Fibroblast of gingiva (primary cell): ENCODE measurements at places on chromosomes 6 and 20.
A peak's percentile ranks its signal among the peaks of the same experiment; 100 is the strongest.

- no peak for DNase-seq
These were observed 8.9 kb downstream of the BPIFB1 start for GRCh38 chr20:33291830-33292355.

DNA sequence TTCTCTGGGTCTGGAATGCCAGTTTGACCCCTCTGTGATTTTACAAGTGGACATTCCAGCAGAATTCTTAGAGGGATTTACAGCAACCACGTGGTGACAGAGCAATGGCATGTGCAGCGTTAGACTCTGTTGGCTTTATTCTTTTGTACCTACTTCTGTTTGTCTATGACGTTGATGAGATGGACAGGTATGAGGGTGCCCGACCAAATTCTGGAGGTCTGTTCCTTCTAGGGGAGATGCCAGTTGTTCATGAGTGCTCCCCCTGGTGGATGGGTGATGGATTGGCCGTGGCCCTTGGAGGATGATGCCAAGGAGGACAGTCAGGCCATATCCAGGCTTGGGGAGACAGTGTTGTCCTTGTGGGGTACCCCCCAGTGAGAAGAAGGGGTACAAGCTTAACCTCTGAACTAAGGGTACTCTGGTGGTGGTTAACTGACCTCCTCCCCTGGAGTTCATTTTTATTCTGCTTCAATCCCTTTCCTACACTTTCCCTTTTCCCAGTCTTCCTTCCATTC lies 198.6 kb downstream of the DTNBP1 start:
- no peak for DNase-seq

DNA sequence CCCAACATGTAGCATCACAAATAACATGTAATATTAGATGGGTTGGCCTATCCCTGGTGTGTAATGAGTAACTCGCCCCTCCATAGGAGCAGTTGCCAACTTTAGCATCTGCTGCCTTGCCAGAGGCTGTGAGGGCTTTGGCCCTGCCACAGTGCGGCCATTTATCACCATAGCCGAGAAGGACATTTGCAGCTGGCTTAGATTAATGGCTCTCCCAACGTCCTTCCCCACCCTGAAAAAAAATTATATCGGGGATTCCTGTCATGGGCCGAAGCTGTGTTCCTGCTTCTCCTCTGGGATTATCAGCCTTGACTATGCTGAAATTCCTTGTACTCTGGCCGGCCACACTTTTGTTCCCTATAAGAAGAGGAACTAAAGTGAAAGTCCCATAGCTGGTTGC lies 7.6 kb upstream of the ADIG start:
- no peak for DNase-seq

- peak; percentile 90 for DNase-seq
These were observed 9.1 kb upstream of the SNX9 start for GRCh38 chr6:157813750-157814455.

GRCh38 chr20:4962241-4962855 lies 39.0 kb downstream of the SLC23A2 start:
- no peak for DNase-seq

GRCh38 chr6:17349427-17349826 lies 44.0 kb upstream of the CAP2 start:
- DNase-seq = peak; percentile 73

GRCh38 chr6:130046671-130047070 lies 28.3 kb downstream of the L3MBTL3 start:
- DNase-seq = no peak

DNA sequence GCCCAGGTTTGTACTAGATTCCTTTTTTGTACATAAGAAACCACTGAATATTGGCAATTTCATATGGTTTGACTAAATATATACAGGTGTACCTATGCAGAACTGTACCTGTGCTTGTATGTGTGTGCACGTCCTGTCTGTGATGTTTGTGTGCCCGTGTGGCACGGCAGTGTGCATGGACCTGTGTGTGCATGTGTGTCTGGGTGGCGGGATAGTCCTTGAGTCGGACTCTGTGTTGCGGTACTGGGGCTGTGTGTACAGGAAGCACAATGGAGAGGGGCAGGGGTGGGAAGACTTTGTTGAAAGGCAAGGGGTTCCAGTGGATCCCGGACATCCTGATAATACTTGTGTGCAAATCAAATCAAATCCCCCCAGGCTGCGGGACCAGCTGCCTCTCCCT lies 3.4 kb upstream of the FAM83C start:
- no peak for DNase-seq

DNA sequence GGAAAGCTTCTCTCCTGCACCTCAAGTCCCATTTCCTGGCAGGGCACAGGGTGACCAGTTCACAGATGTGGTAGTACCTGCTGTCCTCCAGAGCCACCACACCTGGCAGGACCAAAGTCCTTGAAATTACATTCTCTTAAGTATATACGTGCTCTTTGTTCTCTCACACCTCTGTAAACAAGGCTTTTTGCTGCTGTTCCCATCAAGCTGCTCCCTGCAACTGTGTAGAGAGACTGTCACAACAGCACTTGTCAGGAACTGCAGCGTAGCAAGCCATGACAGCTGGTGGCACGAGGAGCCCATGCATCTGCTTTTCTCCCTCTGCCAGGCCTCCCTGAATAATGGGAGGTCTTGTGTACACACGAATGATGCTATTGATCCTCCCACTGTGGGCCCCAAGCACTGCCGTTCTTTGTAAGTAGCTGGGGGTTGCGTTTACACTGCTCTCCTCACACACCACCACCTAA lies 431.8 kb downstream of the CD83 start:
- DNase-seq = no peak

DNA sequence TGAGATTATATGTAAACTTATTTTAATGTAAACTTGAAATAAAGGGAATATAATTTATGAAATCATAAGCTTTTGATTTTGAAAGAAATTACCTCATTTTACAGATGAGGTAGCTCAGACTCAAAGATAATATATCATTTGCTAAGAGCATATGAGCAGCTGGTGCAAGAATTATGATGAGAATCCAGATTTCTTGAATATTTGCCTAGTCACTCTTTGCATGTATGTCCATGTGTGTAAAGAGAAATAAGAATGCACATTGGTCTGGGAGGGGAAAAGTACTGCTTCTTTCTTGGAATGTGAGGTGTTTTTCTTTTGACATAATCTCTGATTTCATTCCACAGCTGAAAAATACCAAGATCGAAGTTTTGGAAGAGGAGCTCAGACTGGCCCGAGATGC lies 11.1 kb upstream of the SNRNP48 start:
- DNase-seq = no peak

DNA sequence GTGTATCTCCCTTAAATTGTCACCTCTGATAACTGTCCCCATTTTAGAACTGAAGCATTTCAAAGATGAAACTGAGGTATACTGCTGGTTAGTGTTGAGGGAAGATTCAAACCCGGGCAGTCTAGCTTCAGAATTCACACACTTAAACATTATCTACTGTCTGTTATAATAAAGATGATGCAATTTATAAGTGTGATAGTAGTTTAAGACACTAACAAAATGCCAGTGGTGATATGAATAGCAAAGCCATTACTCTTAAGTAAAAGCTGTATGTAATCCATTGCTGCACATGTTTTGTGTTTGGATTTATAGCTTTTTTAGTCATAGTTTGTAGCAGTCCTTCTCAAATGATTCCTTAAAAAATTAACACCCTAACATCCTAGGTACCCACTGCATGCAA lies 19.8 kb downstream of the USP45 start:
- no peak for DNase-seq

DNA sequence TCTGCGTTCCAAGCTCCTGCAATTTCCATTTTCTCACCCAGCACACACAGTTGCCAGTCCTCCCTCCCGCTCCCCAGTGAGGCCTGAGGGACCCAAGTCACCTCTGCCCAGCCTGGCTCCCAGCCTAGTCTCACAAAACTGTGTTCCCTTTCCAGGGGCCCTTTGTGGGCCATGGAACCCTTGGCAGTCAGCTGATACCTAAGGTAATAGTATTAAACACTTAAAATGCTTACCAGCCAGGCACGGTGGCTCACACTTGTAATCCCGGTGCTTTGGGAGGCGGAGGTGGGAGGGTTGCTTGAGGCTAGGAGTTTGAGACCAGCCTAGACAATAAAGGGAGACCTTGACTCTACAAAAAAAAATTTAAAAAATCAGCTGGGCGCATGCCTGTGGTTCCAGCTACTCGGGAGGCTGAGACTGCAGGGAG lies 3.2 kb upstream of the RBM38 start:
- no peak for DNase-seq

DNA sequence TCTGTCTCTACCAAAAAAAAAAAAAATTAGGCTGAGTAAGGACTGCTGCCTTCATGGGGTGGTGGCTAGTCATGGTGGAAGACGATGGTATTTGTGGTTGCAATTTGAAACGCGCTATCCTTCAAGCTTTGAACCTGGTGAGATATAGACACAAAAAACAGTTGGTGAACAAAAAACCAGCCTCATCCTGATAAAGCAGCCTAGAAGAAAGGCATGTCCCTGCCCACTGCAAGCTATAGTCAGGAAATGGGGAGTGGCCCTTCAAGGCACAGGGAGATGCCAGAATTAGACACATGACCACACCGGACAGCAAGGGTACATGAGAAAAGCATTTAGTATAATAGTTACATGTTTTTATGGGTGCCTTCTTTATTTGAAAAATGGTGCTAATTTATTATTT lies 193.6 kb downstream of the NFATC2 start:
- DNase-seq = no peak

- no peak for DNase-seq
These were observed 62.7 kb downstream of the FARS2 start for GRCh38 chr6:5323979-5324378.

GRCh38 chr20:32789896-32790750 lies 27.9 kb downstream of the DNMT3B start:
- DNase-seq = peak; percentile 59

GRCh38 chr20:1335961-1336698 lies 7.2 kb upstream of the SDCBP2 start:
- no peak for DNase-seq

DNA sequence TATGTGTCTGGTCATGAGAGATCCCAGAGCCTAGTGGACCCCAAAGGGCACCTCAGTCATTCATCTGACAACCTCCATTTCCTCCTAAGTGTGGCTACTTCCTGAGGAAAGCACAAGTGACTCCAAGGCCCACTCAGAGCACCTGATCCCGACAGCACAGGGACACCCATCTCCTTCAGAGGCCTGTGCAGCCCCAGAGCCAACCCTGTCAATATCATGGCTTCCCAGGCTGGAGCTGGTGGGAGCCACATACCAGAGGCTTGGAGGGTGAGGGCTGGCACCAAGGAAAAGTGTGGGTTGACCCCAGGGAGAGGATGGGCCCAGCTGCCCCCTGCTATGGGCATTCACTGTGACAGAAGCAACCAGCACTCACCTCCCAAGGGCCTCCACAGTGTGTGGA lies 117.3 kb downstream of the PSMB1 start:
- DNase-seq = no peak

DNA sequence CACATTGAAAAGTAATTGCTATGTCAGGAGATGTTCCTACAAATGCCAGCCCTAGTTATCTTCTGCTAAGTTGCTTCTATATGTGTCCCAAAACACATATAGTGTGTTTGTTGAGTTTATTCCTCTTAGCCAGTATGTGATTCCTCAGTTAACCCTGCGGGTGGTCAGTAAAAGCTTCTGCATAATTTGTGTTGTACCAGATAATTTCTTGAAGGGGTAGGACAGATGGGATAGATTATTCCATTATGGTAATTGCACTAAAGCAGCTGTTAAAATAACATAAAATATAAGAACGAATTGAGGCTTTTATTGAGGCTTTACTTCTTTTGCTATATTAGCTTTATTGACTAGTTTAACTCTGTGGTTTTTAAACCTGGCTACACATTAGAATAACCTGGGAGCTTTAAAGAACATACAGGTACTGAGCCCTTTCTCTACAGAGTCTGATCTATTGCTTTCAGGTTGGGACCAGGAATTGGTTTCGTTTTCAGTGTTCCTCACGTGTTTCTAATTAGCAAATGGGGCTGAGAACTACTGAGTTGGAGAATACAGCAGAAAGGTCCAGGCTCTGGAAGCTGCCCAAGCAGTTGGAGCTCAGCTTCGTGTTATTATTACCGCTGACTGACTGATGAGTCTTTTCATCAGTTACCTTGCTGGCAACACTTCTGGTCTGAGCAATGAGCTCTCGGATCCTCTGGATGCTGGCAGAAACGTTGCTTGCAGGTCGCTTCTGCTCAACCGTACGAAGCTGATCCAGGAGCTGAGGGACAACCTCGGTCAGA lies 56.9 kb downstream of the FAM229B start:
- peak; percentile 57 for DNase-seq

DNA sequence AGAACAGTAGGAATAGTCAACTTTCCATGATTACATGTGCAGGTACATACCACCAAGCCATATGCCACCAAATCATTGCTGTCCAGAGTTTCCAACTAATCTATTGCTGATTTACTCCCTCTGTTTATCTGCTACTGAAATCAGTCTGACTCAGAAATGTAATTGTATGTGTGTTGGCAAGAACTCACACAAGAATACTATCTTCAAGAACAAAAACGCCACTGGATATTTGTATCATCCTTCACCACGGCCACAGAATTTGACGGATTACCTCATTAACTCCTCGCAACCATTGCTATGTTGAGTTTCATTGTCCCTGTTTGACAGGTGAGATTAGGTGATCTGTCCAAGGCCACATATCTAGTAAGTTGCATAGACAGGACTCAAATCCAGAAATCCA lies 159.2 kb downstream of the GMPR start:
- no peak for DNase-seq

DNA sequence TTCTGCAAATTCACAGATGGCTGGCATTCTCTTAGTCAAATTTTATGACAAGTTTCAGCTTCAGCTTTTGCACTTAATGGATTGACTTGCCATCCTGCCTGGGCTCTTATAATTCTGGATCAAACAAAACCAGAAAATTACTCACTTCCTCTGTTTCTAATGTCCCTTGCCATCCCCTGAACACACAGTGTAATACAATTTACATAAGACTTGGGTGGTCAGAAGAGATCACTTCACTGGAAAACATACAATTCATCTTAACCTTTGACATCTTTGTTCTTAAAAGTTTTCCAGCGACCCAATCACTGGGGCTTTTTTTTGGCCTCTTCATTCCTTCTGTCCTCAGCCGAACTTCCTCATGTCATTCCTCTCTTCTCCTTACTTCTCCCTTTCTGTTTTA lies 199.0 kb downstream of the ARHGAP18 start:
- peak; percentile 42 for DNase-seq

DNA sequence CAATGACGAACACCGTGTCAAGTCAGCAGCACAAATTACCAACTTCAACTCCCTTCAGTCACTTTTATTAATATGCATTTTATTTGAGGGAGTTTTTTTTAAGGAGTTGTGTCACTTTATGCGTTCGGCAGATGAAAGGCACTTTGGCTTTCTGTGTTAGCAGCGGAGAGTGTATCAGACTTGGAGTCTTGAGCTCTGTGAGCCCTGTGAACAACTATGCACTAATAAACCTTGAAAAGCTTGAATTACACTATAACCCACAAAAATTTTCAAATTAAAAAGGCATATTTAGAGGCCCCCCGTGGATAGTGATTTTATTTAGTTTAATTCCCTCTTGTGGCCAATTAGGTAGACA lies 335.3 kb upstream of the NT5E start:
- no peak for DNase-seq

GRCh38 chr6:137850816-137851602 lies 16.1 kb upstream of the TNFAIP3 start:
- no peak for DNase-seq
